ENCODE measurements at places on chromosomes 6 and 20.

DNA sequence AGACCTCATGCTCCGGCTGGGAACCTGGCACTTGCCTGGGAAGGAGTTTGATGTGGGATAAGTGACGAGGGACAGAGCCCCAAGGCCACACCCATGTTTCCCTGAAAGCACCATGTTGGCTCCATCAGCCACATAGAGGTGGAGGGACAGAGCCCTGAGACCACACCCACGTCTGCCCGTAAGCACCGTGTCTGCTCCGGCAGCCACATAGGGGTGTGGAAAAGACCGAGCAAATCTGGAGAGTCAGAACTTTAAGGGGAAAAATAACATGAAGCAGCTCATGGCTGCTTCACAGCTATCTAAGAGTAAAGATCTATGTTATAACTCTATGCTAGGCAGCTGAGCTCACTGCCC lies 15.3 kb downstream of the SLCO4A1 start:
- DNase-seq, result no peak

- DNase-seq, result no peak
Measured at GRCh38 chr6:52489881-52490280, 69.7 kb downstream of the EFHC1 start.

DNA sequence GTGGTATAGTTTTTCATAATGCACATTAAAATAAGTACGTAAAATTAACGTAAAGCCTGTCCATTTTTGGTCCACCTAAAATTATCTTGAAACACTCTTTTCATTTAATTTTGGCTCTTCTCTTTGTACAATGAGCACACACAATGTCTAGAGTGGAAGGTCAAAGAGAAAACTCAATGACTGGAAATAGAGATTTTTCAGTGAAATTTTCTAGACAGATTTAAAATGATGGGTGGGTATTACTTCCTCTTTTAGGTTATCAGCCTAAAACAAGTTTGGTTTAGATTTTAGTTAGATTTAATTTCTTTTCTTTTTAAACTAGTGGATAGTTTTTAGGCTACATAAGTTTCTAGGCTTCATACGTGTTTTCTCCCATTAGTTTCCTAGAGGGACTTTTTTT lies 24.9 kb downstream of the DSE start:
- DNase-seq, result no peak

GRCh38 chr6:25316626-25317025 lies 37.5 kb downstream of the CARMIL1 start:
- no peak for DNase-seq

GRCh38 chr6:29552512-29553051 lies 7.0 kb downstream of the UBD start:
- DNase-seq, result no peak

- no peak for DNase-seq
Measured at GRCh38 chr6:109770779-109771178, 79.7 kb downstream of the FIG4 start.

GRCh38 chr6:149033454-149033853 lies 284.1 kb upstream of the TAB2 start:
- no peak for DNase-seq
